ENCODE measurements at places on chromosomes 7 and 10.

DNA sequence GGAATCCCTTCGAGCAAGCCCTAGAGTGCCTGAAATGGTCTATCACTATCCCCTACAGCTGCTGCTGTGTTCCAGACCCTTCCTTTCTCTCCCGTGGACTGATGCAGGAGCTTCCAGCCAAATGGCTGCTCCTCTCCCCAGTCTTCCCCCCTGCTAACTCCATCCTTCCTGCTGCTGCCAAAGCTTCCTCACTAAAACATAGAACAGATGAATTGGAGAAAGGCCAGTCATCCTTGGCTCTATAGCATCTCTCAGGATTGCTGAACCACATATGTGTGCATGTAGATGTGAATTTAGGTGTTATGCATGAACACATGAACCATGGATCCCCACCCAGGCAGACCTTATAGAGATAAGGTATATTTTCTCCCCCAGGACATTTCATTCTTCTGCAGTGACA is 60.7 kb downstream of the GPR26 start:
- no peak for DNase-seq

DNA sequence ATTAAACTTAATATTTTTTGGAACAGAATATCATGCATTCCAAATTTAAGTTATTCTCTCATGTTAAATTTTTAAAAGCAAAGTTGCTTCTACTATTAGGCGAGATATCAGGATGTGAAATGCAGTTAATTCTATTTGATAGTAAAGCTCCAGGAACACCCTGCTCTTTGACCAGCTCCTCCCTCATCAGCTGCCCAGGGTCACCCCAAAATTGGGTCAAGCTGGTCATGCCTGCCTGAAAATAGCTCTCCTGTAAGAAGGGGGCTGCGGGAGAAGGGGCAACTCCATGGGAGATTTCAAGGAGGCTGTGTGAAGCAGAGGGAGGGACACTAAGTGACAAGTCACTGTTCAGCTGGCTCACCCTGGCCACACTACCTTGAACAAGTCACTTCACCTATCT is 5.9 kb downstream of the PPP1R3C start:
- DNase-seq, result no peak

GRCh38 chr7:135597181-135597925 is 39.6 kb downstream of the NUP205 start:
- no peak for DNase-seq

GRCh38 chr10:3853547-3854303 is 68.7 kb upstream of the KLF6 start:
- DNase-seq, result no peak

DNA sequence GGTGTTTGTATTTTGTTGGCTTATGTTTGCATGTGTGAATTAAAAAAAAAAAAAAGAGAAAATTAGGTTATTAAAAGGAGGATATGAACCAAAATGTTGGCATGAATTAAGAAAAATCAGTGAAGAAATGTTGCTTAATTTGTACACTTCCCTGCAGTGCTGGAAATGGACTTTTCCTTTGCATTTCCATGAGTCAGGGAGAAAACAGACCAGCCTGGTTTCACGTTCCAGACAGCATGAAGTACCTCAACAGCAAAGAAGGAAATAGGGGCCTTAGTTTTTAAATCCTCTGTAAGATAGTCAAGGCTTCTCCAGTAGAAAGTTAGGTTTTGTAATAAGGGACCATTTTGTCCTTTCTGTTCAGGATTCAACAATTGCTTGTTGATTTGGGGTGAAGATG is 159.7 kb downstream of the CELF2 start:
- DNase-seq, result no peak

- DNase-seq, result no peak
These were observed 41.8 kb upstream of the TMEM236 start for GRCh38 chr10:17710181-17710580.

GRCh38 chr10:16809074-16809718 is 8.0 kb downstream of the RSU1 start:
- no peak for DNase-seq

GRCh38 chr10:49736564-49737113 is 25.5 kb downstream of the OGDHL start:
- DNase-seq, result no peak

DNA sequence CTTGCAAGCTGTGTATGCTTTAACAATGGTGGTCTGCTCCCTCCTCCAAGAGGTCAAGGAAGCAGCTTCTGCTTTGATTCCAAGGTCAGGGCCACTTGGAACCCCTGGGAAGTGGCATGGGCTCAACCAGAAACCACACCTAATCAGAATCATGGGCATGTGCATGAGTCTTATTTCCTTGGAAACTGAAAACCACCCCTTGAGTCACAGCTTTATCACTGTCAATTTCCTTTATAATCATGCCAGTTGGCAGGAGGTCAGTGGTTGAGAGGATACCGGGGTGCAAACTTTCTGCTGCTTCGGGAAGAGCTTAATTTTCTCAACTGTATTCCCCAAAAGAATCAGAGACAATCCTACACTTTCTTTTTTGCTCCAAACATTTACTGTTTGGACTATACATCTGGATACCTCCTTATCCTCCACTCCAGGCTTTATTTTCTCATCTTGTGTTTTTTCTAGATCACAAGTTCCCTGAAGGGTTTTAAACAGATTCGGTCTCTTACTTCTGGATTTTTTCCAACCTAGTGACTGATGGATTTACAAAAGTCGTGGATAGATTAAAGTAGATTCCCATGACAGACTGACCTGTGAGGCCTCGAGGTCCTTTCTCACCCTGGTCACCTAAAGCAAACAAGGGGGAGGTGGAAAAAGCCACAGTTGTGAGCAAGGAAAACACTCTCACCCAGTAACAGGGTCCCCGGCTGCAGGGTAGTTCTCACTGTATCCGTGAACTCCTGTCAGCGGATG is 36.0 kb downstream of the COL17A1 start:
- DNase-seq, result peak; percentile 18

DNA sequence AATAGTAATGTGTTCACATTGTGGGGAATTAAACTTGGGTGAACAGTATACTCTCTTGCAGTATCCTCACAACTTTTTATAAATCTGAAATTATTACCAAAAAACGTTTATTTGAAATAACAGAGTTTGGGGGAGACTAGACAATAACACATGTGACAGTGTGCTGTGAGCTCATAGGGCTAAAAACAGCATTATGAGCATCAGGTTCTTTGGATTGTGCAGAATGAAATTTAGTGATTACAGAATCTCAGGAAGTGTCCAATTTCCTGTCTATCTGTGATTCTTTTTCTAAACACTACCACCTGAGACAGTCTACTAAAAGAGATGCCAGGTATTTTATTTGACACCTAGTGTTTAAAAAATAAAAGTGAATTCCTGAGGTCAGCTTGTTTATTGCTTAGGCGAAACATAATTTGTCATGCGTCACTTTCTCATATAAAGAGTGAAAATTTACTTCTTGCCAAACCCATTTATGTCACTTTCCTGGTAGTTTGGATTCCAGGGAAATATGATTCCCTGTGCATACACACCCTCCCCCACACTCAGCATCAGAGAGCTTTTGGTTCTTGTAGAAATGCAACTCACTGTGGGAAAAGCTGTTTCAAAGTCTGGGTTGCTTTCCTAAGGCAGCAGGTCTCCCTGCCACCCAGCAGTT is 71.2 kb downstream of the AOAH start:
- no peak for DNase-seq

DNA sequence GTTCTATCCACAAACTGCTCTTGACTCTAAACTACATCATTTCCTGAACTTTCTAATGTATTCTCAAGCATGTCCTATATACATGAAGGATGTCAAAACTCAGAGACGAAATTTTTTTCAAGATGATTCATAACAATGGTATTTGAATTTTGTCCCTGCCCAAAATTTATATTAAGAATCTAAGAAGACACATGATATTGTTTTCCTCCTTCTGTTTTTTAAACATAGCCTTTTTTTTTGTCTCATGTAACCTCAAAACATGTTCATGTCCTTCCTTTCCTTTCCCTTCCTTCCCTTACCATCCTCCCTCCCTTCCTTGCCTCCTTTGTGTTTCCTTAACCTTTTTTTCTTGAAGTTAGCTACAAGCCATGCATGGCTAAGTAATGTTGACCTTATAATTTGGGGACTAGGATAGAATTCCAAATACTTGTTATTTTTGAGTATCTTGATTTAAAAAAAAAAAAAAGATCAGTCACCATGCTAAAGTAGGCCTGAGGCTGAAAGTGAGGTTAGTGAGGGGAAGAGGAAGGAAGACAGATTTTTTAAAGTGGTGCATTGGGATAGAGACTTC is 163.0 kb downstream of the SUGCT start:
- DNase-seq, result no peak

DNA sequence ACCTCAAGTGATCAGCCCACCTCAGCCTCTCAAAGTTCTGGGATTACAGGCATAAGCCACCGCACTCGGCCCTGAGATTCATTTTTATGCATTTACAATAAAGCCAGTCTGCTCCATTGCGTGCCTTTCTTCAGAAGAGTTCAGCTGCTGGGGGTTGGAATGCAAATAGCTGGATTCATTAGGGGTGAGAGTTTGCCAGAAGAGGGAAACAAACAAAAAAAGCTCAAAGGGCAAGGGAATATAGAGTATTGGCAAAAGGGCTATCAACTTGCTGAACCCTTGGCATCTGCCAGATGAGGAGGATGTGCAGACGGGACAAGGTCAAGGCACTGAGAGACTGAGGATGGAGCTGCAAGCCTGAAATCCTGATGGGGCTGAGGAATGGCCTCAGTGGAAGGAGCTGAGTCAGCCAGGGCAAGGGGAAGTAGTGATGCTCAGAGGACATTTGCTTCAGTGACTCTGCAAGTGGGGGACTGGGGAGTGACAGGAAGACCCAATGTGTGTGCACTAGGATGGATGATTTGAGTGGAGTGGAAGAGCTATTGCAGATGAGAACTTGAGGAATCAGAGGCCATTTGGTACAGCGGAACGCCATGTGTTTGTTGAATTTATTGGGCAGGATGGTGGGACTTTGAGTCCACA is 75.0 kb upstream of the ARMC3 start:
- DNase-seq, result no peak

DNA sequence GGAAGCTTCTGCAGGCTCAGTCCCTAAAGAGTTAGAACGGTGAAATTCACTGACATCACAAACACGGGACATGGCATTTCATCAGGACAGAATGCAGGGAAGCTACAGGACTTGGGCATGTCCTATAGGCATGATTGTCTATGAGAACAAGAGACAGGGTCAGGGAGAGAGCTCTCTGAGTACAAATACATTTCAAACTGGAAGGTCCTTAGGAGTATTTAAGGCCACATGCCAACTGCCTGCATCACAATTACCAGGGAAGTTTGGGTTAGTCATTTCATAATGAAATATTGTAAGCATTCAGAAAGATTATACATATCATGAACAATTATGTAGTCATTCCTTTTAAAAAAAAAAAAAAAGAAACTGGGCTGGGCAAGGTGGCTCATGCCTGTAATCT is 71.3 kb downstream of the CREB3L2 start:
- DNase-seq, result peak; percentile 80

DNA sequence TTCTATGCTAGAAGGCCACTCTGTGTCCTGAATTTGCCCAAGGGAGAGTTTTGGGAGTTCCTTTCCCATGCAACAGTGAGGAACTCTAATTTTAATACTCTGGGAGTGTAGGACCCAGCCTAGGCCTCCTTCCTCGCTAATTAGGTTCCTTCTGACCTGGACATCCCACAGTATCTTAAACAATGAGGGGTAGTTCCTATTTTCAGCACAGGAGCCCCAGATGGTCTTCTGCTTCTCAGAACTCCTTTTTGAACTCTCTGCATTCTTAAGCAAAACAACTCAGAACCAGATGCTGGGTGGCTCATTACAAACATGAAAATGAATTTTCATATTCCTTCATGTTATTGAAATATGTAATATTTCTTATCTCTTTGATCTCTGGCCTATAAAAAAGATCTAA is 116.9 kb downstream of the LRMDA start:
- no peak for DNase-seq

GRCh38 chr7:21054427-21055112 is 267.9 kb upstream of the SP8 start:
- no peak for DNase-seq

DNA sequence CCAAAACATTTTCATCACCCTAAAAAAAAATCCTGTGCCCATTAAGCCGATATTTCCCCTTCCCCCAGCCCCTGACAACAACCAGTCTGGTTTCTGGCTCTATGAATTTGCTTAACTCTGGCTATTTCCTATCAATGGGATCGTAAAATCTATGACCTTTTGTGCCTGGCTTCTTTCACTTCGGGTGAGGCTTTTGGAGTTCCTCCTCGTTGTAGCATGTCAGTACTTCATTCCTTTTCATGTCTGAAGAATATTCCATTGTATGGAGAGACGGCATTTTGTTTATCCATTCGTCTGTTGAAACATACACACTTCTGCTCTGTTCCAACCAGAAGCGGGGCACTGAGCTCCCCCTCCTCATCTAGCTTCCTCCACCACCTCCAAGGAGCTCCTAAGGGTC is 29.5 kb downstream of the TACC2 start:
- no peak for DNase-seq

- DNase-seq, result no peak
These were observed 157.5 kb upstream of the MGMT start for GRCh38 chr10:129309565-129309964.

- no peak for DNase-seq
These were observed 148.2 kb upstream of the CDCA7L start for GRCh38 chr7:22093936-22094335.

- DNase-seq, result no peak
These were observed 13.9 kb downstream of the ATP6V1F start for GRCh38 chr7:128876586-128876977.

GRCh38 chr10:78266741-78267469 is 233.2 kb downstream of the RPS24 start:
- no peak for DNase-seq

- DNase-seq, result no peak
These were observed 772 bp upstream of the ZSCAN25 start for GRCh38 chr7:99615989-99616358.

- no peak for DNase-seq
These were observed 36.5 kb downstream of the CAMK2B start for GRCh38 chr7:44288811-44289340.

DNA sequence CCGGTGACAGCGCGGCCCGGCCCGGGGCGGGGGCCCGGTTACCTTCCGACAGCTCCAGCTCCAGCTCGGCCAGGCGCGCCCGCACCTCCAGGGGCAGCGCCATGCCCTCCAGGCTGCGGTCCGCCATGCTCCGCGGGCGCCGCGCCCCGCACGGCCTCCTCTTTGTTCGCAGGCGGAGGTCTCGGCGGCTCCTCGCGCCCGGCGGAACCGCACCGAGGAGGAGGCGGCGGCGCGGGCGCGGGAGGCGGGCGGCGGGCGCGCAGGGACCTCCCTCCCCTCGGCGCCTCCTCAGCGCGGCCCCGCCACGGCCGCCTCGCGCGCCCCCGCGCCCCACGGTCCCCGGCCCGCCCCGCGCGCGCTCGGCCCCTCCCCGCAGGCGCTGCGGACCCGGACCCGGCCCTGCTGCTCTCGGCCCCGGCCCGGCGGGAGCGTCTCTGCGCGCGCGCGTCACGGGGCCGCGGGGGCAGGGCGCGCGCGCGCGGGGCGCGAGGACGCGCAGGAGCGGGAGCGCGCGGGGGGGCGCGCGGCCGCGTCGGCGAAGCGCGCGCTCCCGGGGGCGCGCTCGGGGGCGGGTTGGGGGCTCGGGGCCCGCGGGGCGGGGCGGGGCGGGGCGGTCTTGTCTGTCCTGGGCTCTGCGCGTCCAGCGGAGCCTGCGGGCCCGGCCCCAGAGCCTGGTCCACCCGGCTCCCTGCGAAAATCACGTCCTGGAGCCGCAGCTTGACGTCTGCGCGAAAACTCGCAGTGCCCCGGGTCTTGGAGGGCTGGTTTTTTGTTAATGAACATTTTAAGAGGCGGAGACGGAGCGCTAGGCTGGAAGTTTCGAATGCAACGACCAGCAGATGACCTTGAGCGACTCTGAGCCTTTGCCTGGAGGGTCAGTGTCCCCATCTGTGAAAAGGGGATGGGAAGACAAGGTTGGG is at the start of gene DIP2C:
DIP2C (minus strand) TSS at position 217 of the 920 bp plus-strand sequence; CDS start at position 127, 90 bp downstream.
- peak; percentile 77 for DNase-seq

- no peak for DNase-seq
These were observed 118.6 kb downstream of the RNF32 start for GRCh38 chr7:156759143-156759542.

Data from amniotic stem cell (primary cell).